ENCODE measurements at places on chromosomes 12 and 14.

- no peak for DNase-seq
Observed at GRCh38 chr12:5633106-5633505, 201.2 kb downstream of the NTF3 start.

GRCh38 chr12:4444031-4444430 lies 1.6 kb downstream of the FGF6 start:
- no peak for DNase-seq

- DNase-seq: no peak
Observed at GRCh38 chr12:75482646-75483045, 2.1 kb downstream of the GLIPR1 start.

GRCh38 chr14:100609331-100609870 lies 22.2 kb upstream of the BEGAIN start:
- no peak for DNase-seq

DNA sequence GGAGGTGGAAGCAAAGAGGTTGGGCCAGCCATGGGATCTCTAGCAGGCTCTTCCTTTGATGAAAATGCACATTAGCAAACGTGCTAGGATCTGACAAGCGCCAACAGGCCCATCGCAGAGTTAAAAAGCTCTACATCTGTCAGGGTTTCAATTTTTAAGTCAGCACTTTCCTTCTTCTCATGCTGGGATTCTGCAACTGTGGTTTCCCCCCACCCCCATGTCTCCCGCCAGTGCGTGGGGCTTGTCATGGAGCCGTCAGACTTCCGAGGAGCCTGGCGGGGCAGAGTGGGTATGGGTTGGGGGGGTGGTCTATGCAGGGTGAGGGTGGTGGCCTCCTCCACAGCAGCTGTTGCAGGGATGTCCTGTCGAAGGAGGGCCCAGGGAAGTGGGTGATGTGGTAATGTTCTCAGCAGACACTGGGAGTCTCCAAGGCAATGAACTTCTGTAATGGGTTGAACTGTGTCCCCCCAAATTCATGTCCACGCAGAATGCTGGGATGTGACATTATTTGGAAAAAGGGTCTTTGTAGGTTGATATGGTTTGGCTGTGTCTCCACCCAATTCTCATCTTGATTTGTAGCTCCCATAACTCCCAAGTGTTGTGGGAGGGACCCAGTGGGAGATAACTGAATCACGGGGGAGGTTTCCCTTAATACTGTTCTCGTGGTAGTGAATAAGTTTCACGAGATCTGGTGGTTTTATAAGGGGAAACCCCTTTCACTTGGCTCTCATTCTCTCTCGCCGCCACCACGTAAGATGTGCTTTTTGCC lies 115.2 kb upstream of the MAP1LC3B2 start:
- DNase-seq: no peak
